CD8-positive, alpha-beta memory T cell (primary cell): ENCODE measurements at places on chromosomes 1 and 21.

GRCh38 chr1:59132295-59132694 lies 164.6 kb upstream of the FGGY start:
- H3K36me3 ChIP-seq, result no peaks in the 10 kb centered on the region
- no peak for DNase-seq
- no peak overlapping the region for H3K27ac ChIP-seq
- no peak overlapping the region for H3K4me3 ChIP-seq
- H3K4me1 ChIP-seq, result no peaks in the 10 kb centered on the region

DNA sequence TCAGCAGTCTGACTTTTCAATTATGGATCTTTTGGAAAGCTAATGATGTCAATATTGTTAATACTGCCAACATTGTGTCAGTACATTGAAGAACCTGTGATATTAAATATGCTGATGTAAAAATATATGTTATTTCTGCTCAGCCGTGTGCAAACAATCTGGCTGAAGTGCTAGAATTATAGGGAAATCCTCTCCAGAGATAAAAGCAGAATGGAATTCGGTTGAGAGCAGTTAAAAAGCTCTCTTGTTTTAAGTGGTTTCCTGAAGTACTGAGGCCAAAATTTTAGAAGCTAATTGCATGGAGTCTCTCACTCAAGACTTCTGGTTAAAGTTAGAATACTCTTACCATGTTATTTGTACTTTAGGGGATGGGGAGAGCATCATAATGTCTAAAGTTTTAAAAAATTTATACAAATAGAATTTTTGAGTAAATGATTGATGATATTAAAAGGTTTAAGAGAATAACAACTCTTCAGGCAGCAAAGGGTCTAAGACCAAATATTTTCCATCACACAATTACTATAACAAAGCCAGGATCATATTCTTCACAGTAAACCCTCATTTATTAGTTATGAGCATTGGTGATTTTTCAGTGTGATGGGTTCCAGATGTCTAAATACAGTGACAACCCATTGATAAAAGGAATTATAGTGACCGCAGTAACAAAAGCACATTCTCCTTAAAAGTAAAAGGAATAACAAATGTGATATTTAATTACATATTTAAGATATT lies 834.2 kb upstream of the CXADR start:
- no peaks in the 10 kb centered on the region for H3K27me3 ChIP-seq
- H3K36me3 ChIP-seq, result no peaks in the 10 kb centered on the region
- DNase-seq, result no peak
- no peak overlapping the region for H3K27ac ChIP-seq
- no peaks in the 10 kb centered on the region for H3K4me1 ChIP-seq

DNA sequence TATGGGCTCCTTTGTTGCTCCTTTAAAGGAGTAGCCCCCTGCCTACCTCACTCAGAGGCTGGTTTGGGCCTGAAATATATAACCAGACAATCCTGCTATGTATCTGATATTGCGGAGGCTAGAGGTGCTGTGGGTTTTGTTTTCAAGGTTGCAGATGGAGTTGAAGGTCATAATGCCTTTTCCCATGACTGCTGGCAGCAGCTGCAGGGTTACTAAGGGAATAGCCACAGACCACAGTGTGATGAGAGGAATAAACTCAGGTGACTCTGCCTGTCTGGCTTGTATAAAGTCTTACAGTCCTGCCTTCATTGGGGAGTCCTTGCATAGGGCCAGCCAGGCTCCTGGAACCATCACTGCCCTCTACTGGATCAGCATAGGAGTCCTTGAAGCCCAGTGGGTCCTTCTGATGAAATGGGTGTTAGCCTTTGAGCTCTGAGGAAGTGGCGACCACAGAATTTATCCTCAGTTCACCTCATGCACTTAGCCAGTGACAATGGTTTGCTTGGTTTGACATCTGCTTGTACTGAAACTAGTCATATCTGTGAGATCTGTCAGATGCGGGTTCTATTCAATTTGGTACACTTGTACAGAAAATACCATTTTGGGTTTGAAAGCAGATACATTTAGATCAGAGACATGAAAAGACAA lies 174.4 kb upstream of the HMCN1 start:
- no peaks in the 10 kb centered on the region for H3K27me3 ChIP-seq
- no peak overlapping the region for H3K27ac ChIP-seq
- DNase-seq, result no peak
- peaks cover 36% of the 10 kb centered on the region for H3K4me1 ChIP-seq

DNA sequence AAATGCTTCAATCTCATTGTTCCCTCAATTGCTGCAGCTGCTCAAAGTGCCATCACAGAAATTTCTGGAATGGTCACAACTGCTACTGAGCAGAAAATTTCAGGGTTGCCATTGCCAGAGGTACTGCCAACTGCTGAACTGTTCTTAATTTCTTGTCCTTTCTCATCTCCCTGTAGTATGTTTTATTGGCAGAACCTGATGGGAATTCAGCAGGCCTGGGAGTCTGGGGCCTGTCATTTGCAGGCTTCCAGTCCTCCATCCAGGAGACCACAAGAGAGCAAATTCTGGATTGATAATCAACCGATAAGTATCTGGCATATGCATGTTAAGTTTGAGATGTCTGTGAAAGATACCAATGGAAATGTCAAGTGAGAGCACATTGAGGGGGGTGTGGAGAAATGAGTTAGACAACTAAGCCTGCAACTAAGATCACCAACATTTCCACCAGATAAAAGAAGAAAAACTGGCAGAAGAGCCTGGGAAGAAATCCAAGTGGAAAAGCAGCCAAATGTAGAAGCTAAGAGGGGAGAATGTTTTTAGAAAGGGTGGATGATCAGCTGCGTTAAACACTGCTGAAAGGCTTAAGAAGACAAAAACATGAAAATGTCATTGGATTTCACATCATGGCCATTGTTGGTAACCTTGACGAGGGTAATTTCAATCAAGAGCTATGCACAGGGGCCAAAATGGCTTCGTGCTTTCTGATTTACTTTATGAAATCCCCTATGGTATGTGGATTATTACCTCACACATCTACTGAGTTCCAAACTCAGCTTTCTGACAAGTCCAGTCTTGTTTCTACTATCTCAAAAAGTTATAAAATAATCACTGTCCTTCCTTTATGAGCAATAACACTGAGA lies 648.1 kb downstream of the PLPP3 start:
- no peaks in the 10 kb centered on the region for H3K4me1 ChIP-seq
- H3K36me3 ChIP-seq, result no peaks in the 10 kb centered on the region
- no peak overlapping the region for H3K4me3 ChIP-seq
- no peaks in the 10 kb centered on the region for H3K27me3 ChIP-seq
- H3K27ac ChIP-seq, result no peak overlapping the region

- H3K36me3 ChIP-seq, result no peaks in the 10 kb centered on the region
- H3K4me3 ChIP-seq, result no peak overlapping the region
- H3K27me3 ChIP-seq, result no peaks in the 10 kb centered on the region
- no peak overlapping the region for H3K27ac ChIP-seq
- peaks cover 10% of the 10 kb centered on the region for H3K4me1 ChIP-seq
Observed at GRCh38 chr1:109198745-109199144, 15.0 kb upstream of the SARS1 start.

GRCh38 chr1:47230692-47231300 lies 1.2 kb downstream of the TAL1 start:
- DNase-seq, result no peak
- H3K36me3 ChIP-seq, result no peaks in the 10 kb centered on the region
- peak overlapping the region; percentile 45 for H3K4me3 ChIP-seq

DNA sequence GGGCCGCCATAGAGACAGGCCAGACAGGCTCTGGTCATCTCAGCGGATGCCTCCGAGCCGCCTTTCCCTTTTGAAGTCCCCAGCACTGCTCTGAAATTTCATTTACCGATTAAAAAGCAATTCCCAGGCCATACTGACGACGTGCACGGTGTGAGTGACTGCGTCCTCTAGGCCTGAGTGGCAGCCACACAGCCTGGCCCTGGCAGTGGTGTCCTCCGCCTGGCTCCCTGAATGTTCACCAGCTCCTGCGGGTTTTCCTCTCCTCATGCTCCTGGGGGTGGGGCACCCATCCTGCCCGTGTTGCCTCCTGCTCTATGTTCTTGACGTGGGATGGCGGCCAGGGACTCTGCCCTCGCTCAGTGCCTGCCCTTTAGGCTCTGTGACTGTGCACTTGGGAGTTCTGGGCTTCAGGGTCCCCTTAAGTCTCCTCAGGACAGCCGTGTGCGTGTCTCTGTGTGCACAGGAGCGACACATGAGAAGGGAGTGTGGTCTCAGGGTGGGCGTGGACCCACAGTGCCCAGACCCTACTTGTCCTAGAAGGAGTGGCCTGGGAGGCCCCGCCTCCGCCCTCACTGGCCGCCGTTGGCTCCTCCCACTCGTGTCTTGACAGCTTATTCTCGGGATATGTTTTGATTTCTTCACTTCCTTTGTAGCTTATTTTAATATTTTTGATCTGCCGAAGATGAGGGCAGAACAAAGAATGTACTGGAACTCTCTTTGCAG lies 3.6 kb downstream of the SKI start:
- peak overlapping the region; percentile 80 for H3K27ac ChIP-seq
- H3K4me1 ChIP-seq, result peaks cover 68% of the 10 kb centered on the region
- peak; percentile 72 for DNase-seq
- H3K4me3 ChIP-seq, result peak overlapping the region; percentile 91

GRCh38 chr1:3326516-3327388 lies 127.7 kb upstream of the ARHGEF16 start:
- H3K4me3 ChIP-seq, result no peak overlapping the region
- no peaks in the 10 kb centered on the region for H3K36me3 ChIP-seq
- H3K27ac ChIP-seq, result no peak overlapping the region

DNA sequence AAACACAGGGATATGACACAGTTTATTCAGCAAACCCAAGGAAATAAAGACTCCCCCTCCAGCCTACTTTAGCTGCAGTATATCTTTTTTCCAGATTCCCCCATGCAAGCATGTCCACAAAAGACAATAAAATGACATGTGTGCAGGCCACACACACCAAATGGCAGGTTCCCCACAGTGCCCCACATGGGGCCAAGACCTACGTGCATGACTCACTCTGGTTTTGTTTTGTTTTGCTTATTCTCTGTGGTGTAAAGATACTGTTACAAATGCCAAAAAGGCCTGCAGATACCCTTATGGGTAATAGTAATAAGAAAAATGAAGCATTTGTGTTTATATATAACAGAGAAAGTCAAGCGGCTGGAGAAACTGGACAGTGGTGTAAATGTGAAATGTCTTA lies 71.6 kb downstream of the RD3 start:
- no peaks in the 10 kb centered on the region for H3K36me3 ChIP-seq
- no peaks in the 10 kb centered on the region for H3K27me3 ChIP-seq
- DNase-seq, result no peak

DNA sequence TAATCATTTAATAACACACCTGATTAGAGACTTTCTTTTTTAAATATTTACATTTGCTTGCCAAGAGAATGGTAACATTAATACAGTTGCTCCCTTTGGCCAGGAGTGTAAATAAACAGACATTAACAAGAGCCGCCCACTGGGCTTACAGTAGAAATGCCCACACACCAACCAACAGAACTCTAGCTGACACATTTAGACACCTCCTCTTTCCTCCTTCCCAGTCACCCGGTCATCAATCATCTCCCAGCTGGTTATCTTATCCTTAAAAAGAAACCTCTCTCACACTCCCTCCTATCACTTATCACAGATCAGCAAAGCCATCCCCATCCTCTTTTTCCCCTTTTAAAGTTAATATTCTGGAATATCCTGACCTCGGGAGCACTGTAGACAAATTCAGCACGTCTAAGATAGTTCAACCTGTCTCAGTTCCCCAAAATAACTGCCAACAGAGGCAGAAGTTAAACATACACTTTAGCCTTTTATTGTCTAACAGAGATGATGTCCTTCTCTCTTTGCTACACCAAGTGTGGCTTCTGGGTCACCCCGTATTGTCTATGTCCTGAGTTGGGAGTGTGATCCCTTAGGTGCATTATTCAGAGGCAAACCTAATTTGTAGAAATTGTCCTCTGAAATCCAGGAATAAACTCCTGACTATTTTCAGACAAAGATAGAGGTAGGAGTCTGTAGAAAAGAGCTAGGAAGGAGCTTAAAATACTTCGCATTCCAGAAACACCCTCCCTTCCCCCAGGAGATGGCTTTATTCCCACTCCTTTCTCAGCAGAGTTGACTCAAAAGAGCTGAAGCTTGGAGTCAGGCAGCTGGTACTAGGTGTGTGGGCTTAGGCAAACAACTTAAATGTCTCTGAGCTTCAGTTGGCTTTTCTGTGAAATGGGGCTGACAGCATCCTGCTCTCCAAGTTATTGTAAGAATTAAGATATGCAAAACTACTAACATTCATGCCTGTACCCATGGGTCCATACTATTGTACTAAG lies 8.8 kb downstream of the MYCL start:
- H3K36me3 ChIP-seq, result no peaks in the 10 kb centered on the region
- no peak overlapping the region for H3K4me3 ChIP-seq
- no peak for DNase-seq
- H3K4me1 ChIP-seq, result no peaks in the 10 kb centered on the region
- H3K27me3 ChIP-seq, result peaks cover 6% of the 10 kb centered on the region
- H3K27ac ChIP-seq, result peak overlapping the region; percentile 20

DNA sequence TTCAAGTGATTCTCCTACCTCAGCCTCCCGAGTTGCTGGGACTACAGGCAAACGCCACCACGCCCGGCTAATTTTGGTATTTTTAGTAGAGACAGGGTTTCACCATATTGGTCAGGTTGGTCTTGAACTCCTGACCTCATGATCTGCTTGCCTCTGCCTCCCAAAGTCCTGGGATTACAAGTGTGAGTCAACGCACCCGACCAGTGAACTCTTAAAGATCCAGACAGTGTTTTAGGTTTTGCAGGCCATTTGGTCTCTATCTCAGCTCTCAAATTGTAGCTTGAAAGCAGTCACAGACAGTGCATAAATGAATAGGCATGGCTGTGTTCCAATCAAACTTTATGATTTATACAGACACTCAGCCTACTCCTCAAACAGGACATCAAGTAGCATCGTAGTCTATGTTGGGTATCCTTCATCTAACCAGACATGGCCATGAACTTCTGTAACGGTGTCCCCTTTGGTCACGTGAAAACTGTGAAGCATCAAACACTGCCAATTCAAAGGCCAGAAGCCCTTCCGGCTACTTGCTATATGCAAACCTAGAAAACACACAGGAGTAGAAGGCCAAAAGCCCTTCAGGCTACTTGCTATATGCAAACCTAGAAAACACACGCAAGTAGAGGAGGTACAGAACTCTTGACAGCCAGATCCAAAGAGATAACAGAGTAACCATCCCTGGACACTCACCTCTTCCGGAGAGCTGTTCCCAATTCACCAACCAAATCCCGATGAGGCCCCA lies 3.1 kb downstream of the FUCA1 start:
- no peak for DNase-seq
- peaks cover 22% of the 10 kb centered on the region for H3K4me1 ChIP-seq
- peaks cover 11% of the 10 kb centered on the region for H3K36me3 ChIP-seq
- no peaks in the 10 kb centered on the region for H3K27me3 ChIP-seq
- H3K27ac ChIP-seq, result no peak overlapping the region

GRCh38 chr1:198977909-198978308 lies 339.1 kb downstream of the PTPRC start:
- H3K27ac ChIP-seq, result no peak overlapping the region
- no peaks in the 10 kb centered on the region for H3K36me3 ChIP-seq
- DNase-seq, result no peak
- H3K27me3 ChIP-seq, result no peaks in the 10 kb centered on the region

- no peak overlapping the region for H3K27ac ChIP-seq
- H3K36me3 ChIP-seq, result no peaks in the 10 kb centered on the region
- no peaks in the 10 kb centered on the region for H3K4me1 ChIP-seq
- H3K4me3 ChIP-seq, result no peak overlapping the region
Observed at GRCh38 chr1:63789856-63790605, 16.2 kb downstream of the ROR1 start.

- H3K4me3 ChIP-seq, result no peak overlapping the region
- no peak overlapping the region for H3K27ac ChIP-seq
- DNase-seq, result no peak
Observed at GRCh38 chr1:192907545-192908243, 98.9 kb downstream of the RGS2 start.

GRCh38 chr1:155245163-155245524 lies 10.1 kb downstream of the ENTREP3 start:
- H3K4me1 ChIP-seq, result peaks cover 36% of the 10 kb centered on the region
- no peaks in the 10 kb centered on the region for H3K36me3 ChIP-seq
- H3K27me3 ChIP-seq, result no peaks in the 10 kb centered on the region
- peak overlapping the region; percentile 75 for H3K27ac ChIP-seq
